ENCODE measurements at places on chromosomes 4 and X.
A peak's percentile ranks its signal among the peaks of the same experiment; 100 is the strongest.

GRCh38 chr4:36316607-36317006 is 35.2 kb downstream of the DTHD1 start:
- DNase-seq: no peak

DNA sequence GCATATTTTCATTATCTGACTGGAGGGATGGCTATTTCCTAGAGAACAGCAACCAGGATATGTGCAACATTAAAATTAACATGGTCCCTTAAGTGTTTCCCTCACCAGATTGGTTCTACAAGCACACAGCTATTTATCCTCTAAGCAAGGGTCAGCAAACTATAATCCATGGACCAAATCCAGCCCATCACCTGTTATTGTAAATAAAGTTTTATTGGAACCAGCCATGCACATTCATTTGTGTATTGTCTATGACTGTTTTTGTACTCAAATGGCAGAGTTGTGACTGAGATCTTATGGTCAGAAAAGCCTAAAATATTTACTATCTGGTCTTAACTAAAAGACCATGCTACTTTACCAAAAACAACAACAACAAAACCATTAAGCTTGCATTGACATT is 77.9 kb downstream of the AMELX start:
- DNase-seq: no peak

- DNase-seq: no peak
Observed at GRCh38 chr4:74097631-74098426, 1.2 kb downstream of the CXCL2 start.

- no peak for DNase-seq
Observed at GRCh38 chr4:26909369-26909768, 48.7 kb downstream of the STIM2 start.

- no peak for DNase-seq
Observed at GRCh38 chr4:16438986-16439385, 212.7 kb upstream of the TAPT1 start.

GRCh38 chrX:46254641-46255040 is 290.6 kb downstream of the ZNF674 start:
- DNase-seq: no peak

DNA sequence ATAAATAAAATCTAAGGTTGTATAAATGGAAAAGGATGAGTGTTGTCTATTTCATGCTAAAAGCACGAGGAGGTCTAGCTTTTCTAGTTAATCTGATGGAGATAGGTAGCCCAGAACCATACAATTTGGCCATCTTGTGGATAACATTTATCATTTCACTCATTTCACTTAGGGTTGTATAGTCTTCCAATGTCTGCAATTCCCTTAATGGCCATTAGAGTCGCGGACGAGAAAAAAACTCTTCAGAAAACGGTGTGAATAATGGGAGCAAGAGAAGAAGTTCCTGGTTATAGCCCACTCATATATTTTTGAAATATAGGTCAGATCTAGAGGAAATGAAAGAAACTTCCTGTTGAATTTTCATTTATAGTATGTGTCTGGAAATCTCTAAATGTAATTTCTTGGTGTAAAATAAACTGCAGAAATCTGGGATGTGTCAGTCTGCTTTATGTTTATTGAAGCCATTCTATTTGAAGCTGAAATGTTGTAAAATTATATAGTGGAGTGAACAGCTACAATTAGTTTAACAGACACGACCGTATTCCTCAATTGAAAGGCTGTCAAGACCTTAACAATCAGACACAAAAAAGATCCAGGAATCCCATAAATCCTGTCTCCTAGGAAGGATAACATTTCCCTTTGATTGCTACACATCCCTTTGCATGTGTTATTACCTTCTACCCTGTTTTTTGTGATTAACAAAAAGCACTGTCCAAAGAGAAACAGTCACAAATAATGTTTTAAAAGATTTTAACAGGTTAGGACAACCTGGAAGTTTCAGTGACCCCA is 47.7 kb upstream of the MGST2 start:
- no peak for DNase-seq

GRCh38 chr4:139214039-139214534 is 37.1 kb upstream of the ELF2 start:
- DNase-seq: no peak

DNA sequence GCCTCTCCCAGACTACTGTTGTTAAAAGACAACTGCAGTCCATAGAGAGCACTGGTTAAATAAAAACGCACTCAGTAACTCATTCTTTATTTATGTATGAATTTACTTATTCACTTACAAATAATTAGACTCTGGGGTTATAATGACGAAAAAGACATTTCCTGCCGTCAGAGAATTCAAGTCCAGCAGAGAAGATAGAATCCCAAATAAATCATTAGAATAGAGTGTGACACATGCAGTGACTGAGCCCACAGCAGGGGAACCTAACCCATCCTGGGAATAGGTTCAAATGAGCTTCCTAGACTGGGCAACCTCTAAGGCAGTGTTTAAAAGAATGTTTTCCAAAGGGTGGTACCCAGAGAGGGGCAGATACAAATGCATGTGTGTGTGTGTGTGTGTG is 53.9 kb downstream of the FGFBP1 start:
- DNase-seq: no peak

- no peak for DNase-seq
Observed at GRCh38 chr4:121951521-121952110, at the start of gene TRPC3. Gene TRPC3, minus strand, starts transcription at chr4:121952060. Its CDS starts 380 bp downstream, at chr4:121951680.

DNA sequence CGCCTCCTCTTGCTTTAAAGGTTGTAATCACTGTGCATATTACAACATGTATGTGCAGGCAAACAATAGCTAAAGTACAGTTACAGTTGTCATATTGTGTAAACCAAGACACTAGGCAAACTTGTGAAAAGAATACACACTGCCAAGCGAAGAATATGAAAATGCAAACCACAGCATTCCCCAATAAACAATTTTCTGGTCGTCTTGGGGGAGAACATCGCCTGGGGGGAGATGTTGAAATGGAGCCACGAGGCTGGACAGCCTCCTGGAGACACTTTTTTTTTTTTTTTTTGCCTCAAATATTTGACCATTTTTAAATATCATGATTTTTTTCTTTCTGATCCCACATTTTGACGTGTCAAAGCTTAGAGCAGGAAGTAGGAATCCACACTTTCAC is 51.7 kb upstream of the PDLIM3 start:
- no peak for DNase-seq

DNA sequence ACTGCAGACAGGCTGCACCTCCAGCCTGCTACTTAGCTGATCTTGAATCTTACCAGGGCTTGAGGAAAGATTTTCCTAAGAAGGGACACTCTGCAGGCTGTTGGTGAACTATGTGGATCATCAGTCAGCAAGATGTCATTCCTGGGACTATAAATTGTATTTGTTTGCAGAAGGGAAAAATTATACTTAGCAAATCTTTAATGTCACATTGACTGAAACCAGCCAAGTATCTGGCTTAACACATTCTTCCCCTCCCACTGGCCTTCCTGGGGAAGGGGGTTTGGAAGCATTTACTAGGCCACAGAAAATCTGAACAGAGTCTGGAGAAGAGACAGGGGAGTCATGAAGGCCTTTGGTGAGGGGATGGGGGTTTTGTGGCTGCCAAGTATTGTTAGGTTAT is 156.7 kb upstream of the EOLA2 start:
- no peak for DNase-seq

GRCh38 chrX:39163581-39164126 is 362.4 kb downstream of the MID1IP1 start:
- DNase-seq: no peak

- DNase-seq: no peak
Observed at GRCh38 chr4:83922402-83922801, 386.5 kb downstream of the GPAT3 start.

GRCh38 chr4:153153339-153153871 is 50.8 kb upstream of the TRIM2 start:
- peak; percentile 59 for DNase-seq

DNA sequence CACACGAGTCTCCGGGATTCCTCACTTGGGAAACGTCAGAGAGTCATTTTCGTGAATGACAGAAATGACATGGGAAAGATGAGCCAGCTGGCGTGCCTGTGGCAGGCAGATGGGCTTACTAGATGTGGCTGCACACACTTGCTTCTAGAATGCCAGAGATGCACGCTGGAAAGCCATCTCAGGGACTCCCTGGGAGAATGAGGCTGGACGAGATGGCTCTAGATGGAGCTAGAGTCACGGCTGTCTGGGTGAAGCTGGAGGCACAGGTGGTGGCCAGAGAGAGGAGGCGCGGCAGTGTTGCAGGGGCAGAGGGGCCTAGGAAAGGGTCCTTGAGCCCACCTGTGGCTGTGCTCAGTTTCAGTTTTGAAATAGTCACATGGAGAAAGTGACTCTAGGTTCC is 26.0 kb downstream of the TKTL1 start:
- no peak for DNase-seq

GRCh38 chrX:150486011-150486410 is 82.4 kb upstream of the MTM1 start:
- peak; percentile 20 for DNase-seq

DNA sequence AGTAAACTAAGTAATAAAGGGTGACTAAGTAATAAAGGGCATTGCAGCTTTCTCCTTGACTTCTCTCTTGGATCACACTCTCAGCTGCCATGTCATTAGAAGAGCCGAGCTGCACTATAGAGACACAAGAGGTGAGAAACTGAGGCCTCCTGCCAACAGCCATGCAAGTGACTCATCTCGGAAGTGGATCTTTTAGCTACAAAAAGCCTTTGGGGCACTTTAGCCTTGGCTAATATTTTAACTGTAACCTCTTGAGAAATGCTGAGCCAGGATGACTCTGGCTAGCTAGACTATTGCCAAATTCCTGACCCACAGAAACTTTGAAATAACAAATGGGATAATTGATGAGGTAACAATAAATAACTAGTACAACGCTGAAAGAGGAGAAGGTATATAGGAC is 1.5 kb upstream of the NEIL3 start:
- no peak for DNase-seq

GRCh38 chr4:100149190-100149589 is 41.1 kb downstream of the DDIT4L start:
- no peak for DNase-seq

GRCh38 chrX:33183361-33183760 is 28.0 kb downstream of the DMD start:
- DNase-seq: no peak

- DNase-seq: no peak
Observed at GRCh38 chrX:42119076-42119475, 195.7 kb upstream of the CASK start.

- no peak for DNase-seq
Observed at GRCh38 chr4:1377606-1378261, 28.5 kb downstream of the NKX1-1 start.

DNA sequence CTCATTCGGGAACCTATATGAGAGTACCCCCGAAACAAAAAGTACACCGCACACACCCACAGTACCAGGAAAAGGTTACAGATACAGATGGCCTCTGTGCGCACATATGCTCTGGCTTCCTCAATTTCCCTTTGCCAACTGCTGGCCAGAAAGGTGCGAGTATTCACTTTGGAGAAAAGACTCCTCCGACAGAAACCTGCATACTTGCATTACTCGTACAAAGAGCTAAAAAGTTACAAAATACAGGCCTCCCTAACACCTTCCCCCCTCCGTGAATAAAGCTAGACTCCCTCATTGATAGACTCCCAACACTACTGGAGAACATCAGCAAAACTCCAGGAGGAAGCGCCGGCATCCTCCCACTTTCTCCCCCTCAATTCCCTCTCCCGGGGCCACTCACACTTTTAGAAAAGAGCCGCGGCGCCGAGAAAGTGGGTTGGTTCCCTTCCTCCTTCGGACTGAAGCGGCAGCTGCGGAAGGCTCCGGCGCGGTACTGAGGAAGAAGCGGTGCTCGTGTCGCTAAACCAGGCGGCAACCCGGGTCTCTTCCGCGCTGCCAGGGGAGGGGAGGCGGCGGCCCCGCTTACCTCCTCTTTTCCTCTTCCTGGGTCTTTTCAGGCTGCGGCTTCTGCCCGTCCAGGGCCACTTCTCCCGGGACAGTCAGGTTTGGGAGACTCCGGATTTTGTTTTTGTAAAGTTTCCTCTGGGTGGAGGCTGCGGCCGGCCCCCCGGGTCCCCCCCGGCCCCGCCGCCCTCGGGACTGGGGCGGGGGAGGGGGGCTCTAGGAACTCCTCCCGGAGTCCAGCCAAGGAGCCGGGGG is 1.1 kb downstream of the FBXW7 start:
- DNase-seq: peak; percentile 41

DNA sequence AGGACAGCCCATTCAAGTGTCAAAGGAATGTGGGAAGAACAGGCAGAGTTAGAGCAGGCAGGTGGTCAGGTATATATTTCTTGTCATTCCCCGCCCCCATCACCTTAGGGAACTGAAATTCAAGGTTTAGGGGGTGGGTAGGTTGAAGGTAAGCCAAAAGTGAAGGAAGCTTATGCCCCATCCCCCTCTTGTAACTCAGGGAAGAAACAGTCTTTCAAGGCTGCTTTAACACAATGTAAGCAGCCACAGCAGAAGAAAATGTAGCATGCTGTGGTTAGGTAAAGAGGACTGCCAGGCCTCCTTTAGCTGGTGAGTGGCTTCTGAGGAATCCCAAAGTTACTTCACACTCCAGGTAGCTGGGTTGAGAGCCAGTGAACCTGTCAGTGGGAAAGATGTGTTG is 122.3 kb downstream of the RS1 start:
- DNase-seq: no peak

GRCh38 chrX:69144838-69145680 is 20.2 kb downstream of the PJA1 start:
- no peak for DNase-seq

DNA sequence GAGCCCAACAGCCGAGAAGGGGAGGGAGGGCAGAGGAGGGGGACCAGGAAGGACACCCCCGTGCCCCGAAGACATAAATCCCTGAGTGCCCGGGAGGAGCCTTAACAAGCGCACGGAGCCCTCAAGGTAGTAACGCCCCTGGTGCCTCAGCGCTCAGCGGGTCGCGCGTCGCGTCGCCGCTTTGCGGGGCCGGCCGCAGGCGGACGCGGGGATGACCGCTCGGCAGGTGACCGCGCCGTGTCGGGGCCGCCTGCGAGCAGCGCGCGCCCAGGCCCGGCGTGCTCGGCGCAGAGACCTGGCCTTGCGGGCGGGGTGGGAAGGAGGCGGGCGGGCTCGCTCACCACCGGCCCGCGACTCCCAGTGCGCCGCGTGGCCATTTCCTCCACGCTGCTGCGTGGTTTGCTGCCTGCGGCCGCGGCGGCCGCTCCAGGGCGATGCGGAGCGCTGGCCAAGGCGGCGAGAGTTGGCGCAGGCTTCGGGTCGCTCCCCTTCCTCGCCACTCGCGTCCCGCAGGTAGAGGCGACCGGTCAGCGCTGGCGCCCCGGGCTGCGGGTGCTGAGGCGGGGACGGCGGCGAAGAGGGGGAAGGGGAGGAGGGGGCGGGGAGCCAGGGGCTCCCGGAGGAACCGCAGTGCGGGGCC is 632 bp downstream of the CCSER1 start:
- no peak for DNase-seq

DNA sequence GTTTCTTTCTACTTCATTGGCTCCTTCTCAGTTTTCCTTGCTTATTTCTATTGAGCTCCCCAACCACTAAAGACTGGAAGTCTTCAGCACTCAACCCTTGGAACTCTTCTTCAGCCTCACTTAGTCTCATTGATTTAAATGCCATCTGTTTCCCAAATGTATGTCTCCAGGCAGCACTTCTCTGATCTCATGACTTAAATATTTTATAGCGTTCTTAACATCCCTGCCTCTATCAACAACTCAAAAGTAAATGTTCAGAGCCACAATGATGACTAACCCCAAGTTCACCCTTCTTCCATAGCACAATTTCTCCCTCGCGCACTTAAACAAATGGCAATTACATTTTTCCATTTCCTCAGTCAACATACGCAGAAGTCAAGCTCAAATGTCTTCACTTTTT is 1393.3 kb downstream of the ARAP2 start:
- DNase-seq: no peak

- no peak for DNase-seq
Observed at GRCh38 chr4:137274404-137274803, 257.9 kb downstream of the PCDH18 start.

GRCh38 chr4:97998203-97998602 is 145.1 kb downstream of the STPG2 start:
- DNase-seq: no peak

All from activated CD4-positive, alpha-beta T cell treated with anti-CD3 and anti-CD28 coated beads for 1 hour (primary cell).